Mucosa of descending colon (tissue), 3 donors: ENCODE measurements at places on chromosomes 2 and 18. TPM values are rescaled to one million over a fixed set of nuclear protein-coding genes. Genes with fewer than 3 reads are reported as not detected.

CRYGC gene
- total RNA-seq: not detected

LRRTM1 gene
- total RNA-seq: 0.17 TPM

C2orf66 gene
- total RNA-seq: not detected

CNRIP1 gene
- total RNA-seq: 20.0 TPM

FOXI3 gene
- total RNA-seq: not detected

BMP10 gene
- total RNA-seq: not detected

IL1A gene
- total RNA-seq: not detected

GPR39 gene
- 20.6 TPM for total RNA-seq

PLEK gene
- total RNA-seq: 13.8 TPM

HOXD8 gene
- 5.6 TPM for total RNA-seq

TYW5 gene
- total RNA-seq: 10.9 TPM

SIX3 gene
- total RNA-seq: not detected

THSD7B gene
- total RNA-seq: not detected

KCNG2 gene
- total RNA-seq: not detected

FLACC1 gene
- total RNA-seq: 3.5 TPM

GKN1 gene
- total RNA-seq: not detected

MOCOS gene
- 3.3 TPM for total RNA-seq
